ENCODE measurements at places on chromosomes 11 and 22.

DNA sequence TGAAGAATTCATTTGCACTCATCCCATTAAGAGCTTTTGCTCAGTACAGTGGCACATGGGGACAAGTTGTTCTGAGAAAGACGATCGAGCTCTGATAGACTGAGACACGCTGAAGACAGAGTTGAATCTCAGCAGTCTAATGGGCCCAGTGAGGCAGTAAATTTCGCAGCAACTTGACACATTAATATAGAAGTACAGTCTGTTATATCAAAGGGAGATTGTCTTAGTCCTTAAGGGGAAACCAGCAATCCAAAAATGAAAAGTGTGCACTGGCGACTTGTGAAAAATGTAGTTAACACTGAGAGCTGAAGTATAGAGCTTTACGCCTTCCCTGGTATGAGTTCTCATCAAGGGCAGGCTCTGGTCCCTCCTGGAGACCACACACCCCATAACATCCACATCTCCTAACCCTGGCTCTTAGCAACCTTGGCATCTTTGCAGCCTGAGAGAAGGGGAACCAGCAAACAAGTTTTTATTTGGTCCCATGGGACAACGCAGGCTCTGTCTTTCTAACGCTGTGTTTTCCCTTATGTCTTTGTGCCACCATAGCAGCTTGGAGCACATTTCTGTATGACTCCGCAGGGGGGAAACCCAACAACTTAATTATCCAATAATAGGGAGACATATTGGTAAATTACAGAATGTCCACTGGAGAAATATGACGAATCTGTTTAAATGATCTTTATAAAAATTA lies 952.5 kb downstream of the OPCML start:
- DNase-seq, result no peak

- no peak for DNase-seq
These were observed 3.6 kb upstream of the MAPK8IP1 start for GRCh38 chr11:45881708-45882368.

DNA sequence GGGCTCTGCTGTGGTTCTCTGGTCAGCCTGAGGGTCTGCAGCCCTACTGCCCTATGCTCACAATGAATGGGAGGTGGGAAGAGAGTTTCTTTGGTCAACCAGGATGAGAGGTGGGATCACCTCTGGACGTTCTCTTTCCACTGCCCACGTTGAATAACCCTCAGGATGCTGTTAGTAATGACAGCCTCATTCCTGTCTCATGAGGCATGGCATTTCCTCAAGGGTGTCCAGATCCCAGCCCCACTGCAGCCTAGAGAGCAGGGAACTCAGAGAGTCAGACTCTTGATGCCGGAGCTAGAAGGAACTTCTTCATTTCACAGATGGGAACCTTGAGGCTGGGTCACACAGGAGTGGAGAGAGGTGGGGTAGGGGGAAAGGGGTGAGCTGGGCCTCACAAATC lies 196.0 kb downstream of the CEP164 start:
- no peak for DNase-seq

- DNase-seq, result no peak
These were observed 36.3 kb upstream of the CARS1 start for GRCh38 chr11:3093281-3094191.

DNA sequence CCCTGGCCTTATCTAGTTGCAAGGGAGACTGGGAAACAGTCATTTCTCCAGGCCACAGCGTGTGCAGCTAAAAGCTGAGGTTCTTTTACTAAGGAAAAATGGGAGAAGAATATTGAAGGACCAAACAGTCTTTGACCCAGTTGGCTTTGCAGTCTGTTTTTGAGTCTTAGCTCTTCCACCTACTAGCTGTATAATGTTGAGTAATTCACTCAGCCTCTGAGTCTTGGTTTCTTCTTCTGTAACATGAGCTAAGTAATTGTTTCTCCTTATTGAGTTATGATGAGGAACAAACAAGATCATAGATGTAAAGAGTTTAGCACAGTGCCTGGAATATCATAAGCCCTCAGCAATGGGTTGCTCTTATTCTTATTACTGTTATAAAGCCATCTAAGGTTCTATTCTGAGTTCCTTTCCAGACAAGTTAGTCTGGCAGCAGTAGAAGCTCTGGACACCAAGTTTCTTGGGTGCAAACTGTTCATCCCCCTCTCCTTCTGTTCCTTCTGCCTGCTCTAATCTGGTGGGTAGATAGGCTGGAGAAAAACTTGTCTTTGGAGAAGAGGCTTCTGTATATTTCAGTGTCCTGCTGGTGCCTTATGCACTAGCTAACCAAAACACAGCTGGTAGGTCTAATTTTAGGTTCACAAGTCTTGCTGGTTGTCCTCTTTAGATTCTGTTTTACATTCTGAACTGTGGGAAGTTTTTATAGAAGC lies 13.5 kb downstream of the TRIM44 start:
- DNase-seq, result no peak

DNA sequence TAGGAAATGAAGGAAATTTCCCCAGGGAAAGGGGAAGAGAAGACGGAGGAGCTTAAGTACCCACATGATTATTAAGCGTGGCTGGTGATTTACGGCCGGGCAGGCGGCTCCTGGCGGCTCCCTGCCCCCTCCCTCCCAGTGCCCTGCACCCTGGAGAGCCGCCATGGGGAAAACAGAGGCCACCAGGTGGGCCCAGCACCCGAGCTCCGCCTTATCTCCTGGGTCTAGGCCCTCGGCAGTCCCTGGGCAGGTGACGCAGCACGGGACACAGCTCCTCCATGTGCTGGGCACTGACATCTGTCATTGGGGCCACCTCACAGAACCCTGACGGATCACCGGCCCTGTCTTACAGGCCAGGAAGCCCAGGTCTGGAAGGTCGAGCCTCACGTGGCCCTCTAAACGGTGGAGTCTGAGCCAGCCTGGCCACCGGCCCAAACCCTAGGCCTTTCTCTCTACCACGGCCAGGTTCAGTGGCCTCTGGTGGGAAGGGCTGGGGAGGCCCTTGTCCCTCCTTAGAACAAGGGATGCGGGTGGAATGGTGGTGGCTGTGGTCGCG lies 60.2 kb upstream of the PPARA start:
- no peak for DNase-seq

- DNase-seq, result no peak
These were observed 621 bp downstream of the HMOX1 start for GRCh38 chr22:35381424-35382009.

DNA sequence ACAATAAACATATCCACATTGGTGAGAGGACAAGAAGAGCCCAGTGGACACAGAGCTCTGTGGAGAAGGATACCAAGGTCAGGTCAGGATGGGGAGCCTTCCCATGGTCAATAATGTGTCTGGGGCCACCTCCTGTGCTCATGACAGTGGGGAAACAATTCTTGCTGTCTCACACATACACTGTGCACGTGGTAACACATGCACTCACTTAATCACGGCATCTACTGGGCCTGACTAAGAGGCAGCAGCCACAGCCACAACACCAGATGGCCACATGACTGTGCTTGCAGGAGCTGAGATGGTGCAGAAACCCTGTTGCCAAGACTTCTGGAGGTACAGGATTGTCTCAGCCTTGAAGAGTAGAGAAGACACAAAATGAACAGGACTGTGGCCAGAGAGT lies 28.6 kb downstream of the C22orf42 start:
- no peak for DNase-seq

- DNase-seq, result no peak
These were observed 8.5 kb upstream of the CYTH4 start for GRCh38 chr22:37273846-37274225.

- DNase-seq, result no peak
These were observed 28.8 kb upstream of the P2RY2 start for GRCh38 chr11:73189315-73189714.

DNA sequence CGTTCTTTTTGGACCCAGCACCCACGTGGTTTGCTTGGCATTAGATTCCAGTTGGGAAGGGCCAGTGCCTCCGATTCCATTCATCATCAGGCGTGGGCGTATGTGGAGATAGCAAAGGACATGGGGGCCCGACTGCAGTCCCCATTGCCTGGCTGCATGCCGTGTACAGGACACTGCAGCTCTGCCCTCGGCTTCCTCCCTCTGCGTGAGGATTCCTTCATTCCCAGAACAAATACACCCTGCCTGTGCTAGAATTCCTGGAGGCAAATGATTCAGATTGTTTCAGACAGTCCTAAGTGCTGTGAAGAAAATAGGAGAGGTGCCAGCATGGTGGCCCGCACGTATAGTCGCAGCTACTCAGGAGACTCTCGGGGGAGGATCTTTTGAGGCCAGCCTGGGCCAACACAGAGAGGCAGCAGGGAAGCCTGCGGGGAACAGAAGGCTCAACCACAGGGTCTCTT lies 15.4 kb downstream of the DERL3 start:
- no peak for DNase-seq

DNA sequence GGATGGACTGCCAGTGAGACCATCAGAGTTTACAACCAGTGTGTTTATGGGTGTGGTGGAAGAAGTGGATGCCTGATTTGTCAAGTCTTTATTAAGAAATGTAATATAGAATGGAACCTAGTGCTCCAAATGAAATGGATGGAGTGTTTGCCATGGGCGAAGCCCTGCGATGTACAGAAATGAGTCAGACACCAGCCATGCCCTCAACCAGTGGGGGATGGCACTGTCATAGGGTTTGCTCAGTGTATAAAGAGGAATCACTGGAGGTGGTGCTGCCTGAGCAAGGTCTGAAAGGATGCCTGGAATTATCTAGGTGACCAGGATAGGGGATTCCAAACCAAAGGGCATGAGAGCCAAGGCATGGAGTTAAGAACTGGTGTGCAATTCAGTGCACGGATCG lies 120.9 kb upstream of the MTNR1B start:
- no peak for DNase-seq
